ENCODE measurements at places on chromosomes 11 and 22.

- no peak for DNase-seq
Measured at GRCh38 chr11:66467034-66467659, 442 bp downstream of the PELI3 start.

DNA sequence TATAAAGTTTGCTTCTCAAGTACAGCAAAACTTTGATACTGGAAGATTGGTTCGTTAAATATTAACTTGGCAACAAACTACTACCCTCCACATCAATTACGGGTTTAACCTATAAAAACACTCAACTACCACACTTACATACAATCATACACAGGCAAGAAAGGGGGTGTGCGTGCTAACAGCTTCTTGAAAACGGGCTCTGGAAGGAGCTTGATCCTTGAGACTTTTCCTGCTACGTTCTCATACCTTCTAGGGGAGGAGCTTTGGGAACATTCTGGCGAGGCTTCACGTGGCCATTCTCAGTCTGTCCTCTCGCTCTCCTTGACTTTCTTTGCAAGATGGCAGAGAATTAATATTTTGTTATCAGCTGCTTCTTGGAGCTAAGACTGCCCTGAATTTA, 6.8 kb upstream of the ESAM start:
- DNase-seq: no peak

DNA sequence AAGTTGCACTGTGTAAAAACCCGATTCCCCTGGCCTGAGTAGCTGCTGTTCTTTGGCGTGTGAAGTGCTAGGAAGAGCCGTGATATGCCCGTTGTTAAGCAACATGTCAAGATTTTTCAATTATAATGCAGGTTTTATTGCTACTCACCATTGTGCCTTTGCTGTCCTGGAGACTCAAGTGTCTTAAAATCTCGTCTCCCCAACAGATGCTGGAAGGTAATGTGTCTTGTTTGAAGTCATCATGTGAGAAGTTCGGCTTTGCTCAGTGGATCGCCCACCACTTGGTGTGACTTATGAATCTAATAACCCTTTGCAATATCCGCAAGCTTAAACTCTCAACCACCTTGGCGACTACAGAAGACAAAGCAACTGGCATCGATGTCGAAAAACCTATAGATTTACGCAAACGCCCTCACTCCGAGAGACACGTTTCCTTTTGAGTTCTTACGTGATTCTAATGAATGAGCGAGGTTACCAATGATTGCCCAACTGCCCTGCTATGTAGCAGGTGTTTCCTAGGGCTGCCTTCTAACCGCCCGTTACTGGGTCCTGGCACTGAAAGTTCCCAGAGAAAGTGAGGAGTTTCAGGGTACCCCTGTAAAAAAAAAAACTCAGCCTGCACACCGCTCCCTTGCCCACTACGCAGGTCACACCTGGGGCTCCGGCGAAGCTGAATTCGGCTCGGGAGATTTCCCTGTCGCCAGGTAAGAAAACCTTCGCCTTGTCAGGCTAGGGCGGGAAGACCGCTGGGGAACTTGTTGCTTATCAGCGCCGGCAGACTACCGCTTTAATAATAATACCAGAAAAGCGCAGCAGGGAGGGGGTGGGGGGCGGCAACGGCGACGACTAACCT, 21.2 kb upstream of the BDNF start:
- no peak for DNase-seq

DNA sequence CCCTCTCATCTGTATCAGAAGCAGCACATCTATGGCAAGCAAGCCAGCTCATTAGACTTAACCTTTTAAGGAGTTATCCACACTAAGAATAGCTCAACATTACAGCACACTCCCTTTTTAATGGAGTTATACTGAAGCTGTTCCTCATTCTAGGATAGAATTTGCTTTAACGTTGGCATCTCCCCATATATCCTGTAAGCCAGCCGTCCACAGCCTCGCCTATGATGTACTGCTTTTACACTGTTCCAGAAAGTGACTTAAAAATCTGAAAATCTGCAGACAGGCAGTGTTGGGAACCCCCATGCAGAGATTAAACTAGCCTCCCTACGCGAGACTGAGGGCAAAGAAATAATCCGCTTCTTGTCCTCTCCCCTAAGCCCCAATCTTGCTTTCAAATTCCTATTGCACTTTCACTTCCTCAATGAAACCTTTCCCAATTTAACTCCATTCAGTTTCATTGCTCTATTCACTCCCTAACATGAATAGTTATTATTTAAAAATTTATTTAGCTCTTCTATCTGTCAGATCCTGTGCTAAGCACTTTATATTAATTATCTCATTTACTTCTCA, 225.0 kb downstream of the BLID start:
- no peak for DNase-seq

DNA sequence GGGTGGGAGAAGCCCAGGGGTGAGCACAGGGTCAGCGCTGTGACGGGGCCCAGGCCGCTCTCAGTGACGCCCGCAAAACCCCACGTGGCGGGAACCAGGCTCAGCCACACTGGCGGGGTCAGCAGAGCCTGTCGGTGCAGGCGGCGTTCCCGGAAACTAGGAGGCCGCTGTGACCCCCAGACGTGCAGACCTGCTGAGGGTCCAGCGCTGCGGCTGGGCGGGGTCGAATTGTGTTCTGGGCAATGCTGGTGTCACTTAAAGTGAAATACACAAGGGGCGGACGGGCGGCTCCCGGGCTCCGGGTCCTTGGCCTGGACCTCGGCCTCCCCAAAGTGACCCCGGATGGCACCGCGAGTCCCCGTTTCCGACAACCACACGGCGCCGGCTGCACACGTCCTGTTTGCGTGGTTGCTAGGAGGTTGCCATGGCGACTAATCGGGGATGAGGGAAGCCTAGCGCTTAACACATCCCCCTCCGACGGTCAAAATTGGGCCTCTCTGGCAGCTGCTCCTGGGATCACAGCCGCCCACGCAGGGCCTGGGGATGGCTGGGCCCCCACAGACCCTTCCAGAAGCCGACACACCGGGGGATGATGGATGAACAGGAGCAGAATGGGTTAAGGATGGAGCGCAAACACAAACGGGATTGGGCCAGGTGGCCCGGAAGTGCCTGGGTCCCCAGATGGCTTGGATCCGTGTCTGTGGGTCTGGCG, 81.7 kb upstream of the PRR5 start:
- no peak for DNase-seq
